ENCODE measurements at places on chromosomes 11 and 22. TPM values are rescaled to one million over a fixed set of nuclear protein-coding genes. Genes with fewer than 3 reads are reported as not detected.

The HYLS1 gene
- 20.7 TPM for polyA plus RNA-seq

The DEPDC7 gene
- polyA plus RNA-seq = 8.6 TPM

The SERPING1 gene
- 54.7 TPM for polyA plus RNA-seq

The CNGA4 gene
- polyA plus RNA-seq = 0.15 TPM

The APOBEC3A gene
- polyA plus RNA-seq = not detected

The OR56A1 gene
- polyA plus RNA-seq = 0.10 TPM

The EXT2 gene
- 15.9 TPM for polyA plus RNA-seq

The C2CD2L gene
- 1.4 TPM for polyA plus RNA-seq

The MPZL2 gene
- polyA plus RNA-seq = 2.1 TPM

The UCP3 gene
- polyA plus RNA-seq = 0.40 TPM

The SNAP29 gene
- polyA plus RNA-seq = 22.9 TPM

The GLB1L2 gene
- polyA plus RNA-seq = 2.9 TPM

The POTEH gene
- polyA plus RNA-seq = not detected

The SEC14L3 gene
- not detected for polyA plus RNA-seq

The BTBD10 gene
- polyA plus RNA-seq = 20.2 TPM

The TRIM49 gene
- polyA plus RNA-seq = not detected

The RAB38 gene
- polyA plus RNA-seq = 10.4 TPM

The PANX3 gene
- polyA plus RNA-seq = not detected

The ANO1 gene
- polyA plus RNA-seq = 1.3 TPM

The KCNC1 gene
- polyA plus RNA-seq = 0.17 TPM

The HTR3A gene
- polyA plus RNA-seq = 5.8 TPM

The PARVA gene
- polyA plus RNA-seq = 5.8 TPM

The HEPN1 gene
- not detected for polyA plus RNA-seq

The CYB5R2 gene
- polyA plus RNA-seq = 48.9 TPM

The OR52I1 gene
- polyA plus RNA-seq = not detected

The MMP3 gene
- not detected for polyA plus RNA-seq

The CEP126 gene
- 1.5 TPM for polyA plus RNA-seq

The CCDC179 gene
- not detected for polyA plus RNA-seq

The WNT7B gene
- polyA plus RNA-seq = 0.17 TPM

The AHNAK gene
- polyA plus RNA-seq = 0.91 TPM

The CD3E gene
- not detected for polyA plus RNA-seq

The C11orf52 gene
- 4.7 TPM for polyA plus RNA-seq

The ZP1 gene
- not detected for polyA plus RNA-seq

The SAA2 gene
- polyA plus RNA-seq = not detected

The NAALADL1 gene
- 8.0 TPM for polyA plus RNA-seq

The LDHAL6A gene
- polyA plus RNA-seq = 0.10 TPM

The MMP27 gene
- polyA plus RNA-seq = not detected

The ENTHD1 gene
- polyA plus RNA-seq = not detected

The FOLR3 gene
- polyA plus RNA-seq = not detected

The ZPR1 gene
- 55.4 TPM for polyA plus RNA-seq

The TRPC6 gene
- polyA plus RNA-seq = 0.21 TPM

Measured in GM23338 (cell line).